Ecto neural progenitor cell (in vitro differentiated cells): ENCODE measurements at places on chromosomes 5 and 9.

- no peak for DNase-seq
Measured at GRCh38 chr5:135593886-135594285, 15.1 kb upstream of the CXCL14 start.

- no peak for DNase-seq
Measured at GRCh38 chr5:142748132-142748531, 22.0 kb upstream of the ARHGAP26 start.

GRCh38 chr9:99181621-99182020 lies 40.1 kb downstream of the ALG2 start:
- no peak for DNase-seq

DNA sequence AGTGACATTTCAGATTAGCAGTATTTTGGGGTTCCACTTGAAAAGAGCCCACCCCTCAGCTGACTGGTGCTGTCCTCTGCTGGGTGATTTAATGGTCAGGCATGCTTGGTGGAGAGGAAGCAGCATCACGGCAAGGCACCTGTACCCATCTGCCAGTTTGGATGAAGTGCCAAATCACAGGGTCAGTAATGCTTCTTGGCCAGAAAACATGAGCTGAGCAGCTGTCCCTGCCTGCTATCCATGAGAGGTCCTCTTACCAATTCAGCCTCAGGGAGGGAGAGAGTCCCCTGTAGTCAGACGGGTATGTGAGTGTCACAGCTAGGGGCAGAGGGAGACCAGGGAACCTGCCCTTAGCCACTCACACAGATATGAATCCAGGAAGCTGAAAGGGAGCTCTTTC lies 137.9 kb downstream of the SEC61B start:
- no peak for DNase-seq

- peak; percentile 91 for DNase-seq
Measured at GRCh38 chr9:38068701-38069628, at the start of gene SHB. Gene SHB, minus strand, starts transcription at chr9:38069227. Its CDS starts 582 bp downstream, at chr9:38068645.

DNA sequence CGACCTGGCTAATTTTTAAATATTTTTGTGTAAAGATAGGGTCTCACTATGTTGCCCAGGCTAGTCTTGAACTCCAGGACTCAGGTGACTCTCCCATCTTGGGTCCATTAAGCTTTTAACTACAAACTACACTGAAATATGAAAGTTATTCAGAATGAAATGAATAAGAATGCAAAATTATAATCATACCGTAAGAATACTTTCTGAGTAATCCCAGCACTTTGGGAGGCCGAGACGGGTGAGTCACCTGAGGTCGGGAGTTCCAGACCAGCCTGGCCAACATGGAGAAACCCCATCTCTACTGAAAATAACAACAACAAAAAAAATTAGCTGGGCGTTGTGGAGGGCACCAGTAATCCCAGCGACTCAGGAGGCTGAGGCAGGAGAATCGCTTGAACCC lies 1.1 kb upstream of the ORM1 start:
- DNase-seq: no peak

DNA sequence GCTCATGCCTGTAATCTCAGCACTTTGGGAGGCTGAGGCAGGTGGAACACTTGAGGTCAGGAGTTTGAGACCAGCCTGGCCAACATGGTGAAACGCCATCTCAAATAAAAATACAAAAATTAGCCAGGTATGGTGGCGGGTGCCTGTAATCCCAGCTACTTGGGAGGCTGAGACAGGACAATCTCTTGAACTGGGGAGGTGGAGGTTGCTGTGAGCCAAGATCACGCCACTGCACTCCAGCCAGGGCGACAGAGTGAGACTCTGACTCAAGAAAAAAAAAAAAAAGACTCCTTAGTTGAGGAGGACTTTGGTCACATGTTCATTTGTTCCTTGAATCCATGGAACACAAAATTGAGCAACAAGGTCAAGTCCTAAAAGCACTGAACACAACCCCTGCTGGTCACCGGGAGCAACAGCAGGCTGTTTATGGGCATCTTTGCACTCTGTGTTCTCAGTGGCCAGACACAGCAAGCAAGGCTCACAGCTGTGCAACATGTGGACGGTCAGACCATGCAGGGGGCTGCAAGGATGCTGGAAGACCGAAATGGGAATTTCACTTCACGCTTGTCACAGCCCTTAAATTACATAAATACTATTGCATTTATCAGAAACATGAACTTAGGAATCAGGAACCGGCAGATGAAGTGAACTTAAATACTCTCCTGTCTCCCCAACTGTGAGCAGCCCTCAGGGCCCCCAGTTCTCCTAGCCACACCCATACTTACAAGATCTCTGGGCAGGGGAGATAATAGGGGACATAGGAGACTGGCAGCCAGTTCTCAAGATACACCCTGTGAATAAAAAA lies 2.8 kb downstream of the GBGT1 start:
- DNase-seq: peak; percentile 49

DNA sequence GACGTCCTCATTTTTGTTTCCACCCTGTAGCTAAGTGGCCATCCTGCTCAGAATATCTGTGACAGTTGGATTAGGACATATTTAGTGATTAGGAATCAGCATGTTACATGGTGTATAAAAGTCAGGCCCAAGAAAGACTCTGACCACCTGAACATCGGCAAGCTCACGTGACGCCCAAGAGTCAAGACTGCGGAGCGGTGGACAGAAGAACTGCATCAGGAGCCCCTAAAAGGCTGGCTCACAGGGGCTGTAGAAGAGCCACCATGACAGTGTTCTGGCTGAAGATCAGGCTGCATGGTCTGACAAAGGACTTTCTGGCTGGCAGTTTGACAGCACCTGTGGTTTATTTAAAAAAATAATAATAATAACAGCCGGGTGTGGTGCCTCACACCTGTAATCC lies 185.3 kb downstream of the AUH start:
- DNase-seq: no peak

GRCh38 chr5:56561-57290 lies 35.2 kb upstream of the PLEKHG4B start:
- DNase-seq: peak; percentile 69

- no peak for DNase-seq
Measured at GRCh38 chr5:167381457-167381856, 910.0 kb upstream of the WWC1 start.

- no peak for DNase-seq
Measured at GRCh38 chr5:573206-573605, 38.9 kb upstream of the CEP72 start.

DNA sequence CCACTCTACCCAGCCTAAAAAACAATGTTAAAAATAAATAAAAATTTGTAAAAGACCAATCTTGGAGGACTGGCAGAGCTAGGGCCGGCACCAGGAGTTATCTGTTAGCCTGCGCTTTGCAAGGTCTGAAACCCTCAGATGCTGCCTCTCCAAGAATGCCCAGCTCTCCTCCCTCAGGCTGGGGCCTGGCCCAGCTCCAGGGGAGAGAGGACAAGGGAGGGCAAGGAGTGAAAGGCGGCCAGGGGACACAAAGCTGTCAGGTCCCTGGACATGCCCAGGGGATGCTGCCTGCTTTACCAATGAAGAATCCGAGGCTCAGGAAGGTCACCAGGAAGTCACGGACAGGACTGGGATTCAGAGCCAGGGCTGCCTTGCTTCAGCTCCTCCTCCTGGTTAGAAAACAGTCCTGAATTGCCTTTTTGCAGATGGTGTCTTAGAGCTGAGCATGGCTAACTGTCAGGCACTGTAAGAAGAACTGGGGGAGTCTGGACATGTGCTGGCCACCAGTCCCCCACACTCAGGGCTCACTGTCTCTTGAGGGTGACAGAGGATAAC lies 5.5 kb upstream of the N4BP3 start:
- no peak for DNase-seq

DNA sequence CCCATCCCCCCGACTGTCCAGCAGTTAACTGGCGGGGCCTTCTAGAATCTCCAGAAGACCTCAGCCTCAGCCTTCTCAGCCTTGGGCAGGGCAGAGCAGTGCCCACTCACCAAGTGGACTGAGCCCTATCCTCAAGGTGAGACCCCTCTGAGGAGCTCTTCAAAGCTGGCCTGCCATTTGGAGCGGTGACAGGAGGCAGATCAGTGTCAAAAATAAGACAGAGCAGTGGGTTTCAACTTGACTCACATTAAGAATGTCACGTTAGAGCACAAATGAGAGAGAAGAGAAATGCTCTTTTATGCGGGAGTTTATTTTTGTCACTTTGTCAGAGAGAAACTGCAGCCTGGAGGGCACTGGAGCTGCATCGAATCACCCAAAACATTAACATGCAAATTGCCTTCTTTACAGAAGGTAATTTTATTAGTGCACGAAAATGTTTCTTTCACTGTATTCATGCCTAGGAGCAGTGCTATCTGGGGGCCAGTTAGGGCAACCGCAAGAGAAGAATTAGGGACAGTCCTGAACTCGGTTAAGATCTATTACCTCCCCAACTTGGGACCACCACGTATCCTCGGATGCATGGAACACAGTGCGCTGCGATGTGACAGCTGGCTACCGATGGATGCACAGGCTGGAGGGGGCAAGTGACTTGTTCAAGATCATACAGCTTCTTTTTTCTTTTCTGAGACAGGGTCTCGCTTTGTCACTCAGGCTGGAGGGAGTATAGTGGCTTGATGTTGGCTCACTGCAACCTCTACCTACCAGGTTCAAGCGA lies 188.5 kb downstream of the DAB2IP start:
- DNase-seq: peak; percentile 30

DNA sequence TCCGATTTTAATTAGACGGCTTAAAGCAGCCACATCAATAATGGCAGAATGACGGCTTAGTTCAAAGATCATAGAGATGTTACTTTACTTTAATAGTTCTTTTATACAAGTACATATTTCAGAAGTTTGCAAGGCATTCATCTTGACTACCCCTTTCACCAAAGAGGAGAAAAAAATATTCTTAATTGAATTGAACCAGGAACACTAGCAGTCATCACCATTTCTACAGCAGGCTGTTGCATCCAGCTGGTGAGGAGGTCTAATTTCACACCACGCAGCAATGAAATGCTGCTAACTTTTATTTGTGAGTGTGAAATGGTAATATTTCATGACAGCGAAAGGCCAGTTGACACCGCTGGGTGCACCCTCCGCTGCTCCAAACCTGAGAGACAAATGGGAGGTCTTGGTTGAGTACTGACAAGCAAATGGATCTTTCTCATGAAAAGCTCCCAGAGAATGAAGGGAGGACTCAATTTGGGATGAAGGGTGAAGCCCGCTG lies 322.2 kb downstream of the GLIS3 start:
- no peak for DNase-seq

DNA sequence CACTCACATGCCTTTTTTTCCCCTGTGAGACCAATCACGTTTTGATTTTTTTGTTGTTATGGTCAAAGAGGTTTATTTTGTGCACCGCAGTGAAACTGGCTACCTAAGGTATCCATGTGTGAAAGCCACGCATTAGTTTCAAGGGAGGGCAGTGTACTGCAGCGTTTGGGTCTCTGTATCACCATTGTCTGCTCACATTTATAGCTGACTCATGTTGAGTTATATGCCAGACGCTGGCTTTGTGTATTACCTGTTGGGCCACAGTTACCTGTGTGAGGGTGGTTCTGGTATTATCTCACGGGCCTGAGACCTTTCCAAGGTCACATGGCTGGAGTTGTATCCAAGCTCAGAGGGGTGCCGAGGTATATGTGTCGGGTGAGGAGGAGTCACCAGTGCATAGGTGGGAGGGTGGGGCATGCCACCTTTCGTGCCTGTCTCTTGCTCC lies 75.8 kb downstream of the ARHGAP26 start:
- DNase-seq: no peak

DNA sequence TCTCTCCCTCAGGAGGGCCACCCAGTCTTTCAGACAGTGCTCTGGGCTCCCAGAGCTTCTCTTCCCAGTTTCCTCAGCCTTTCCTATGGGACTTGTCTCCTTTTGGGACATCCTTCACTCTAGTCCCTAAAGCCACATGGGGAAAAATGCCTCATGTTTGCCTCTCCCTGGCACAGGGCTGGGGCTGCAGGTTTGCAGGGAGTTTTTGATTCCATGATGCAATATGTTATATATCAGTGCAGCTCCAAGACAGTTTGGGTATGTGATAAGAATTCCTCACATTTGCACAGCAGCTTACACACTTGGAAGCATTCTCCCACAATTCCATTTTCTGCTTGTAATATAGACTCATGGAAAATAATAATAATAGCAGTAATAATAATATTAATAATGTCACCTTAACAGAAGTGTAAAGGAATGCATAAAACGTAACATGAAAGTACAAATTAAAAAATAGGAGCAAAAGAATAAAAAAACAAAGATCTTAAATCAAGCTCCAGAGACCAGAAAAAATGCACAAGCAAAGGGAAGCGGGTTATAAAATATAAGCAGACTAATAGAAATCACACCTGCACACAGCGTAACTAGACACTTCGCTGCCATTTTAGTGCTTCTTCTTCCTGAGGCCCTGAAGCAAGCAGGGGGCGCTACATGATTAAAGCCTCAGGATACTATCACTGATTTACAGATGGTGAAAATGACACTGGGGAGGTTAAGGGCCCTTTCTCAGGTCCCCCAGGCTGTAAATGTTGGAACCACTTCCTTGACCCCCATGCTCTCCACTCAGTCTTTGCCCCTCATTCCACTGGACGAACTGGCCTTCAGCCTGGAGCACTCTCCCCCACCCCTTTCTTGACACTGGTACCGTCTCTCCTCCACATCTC lies 70.0 kb upstream of the IL17B start:
- DNase-seq: no peak
